Activated T-cell treated with anti-CD3 and anti-CD28 coated beads for 4 hours (primary cell): ENCODE measurements at places on chromosomes 7 and 10.
A peak's percentile ranks its signal among the peaks of the same experiment; 100 is the strongest.

GRCh38 chr10:94403380-94404213 is 1.3 kb downstream of the TBC1D12 start:
- peak; percentile 2 for DNase-seq

DNA sequence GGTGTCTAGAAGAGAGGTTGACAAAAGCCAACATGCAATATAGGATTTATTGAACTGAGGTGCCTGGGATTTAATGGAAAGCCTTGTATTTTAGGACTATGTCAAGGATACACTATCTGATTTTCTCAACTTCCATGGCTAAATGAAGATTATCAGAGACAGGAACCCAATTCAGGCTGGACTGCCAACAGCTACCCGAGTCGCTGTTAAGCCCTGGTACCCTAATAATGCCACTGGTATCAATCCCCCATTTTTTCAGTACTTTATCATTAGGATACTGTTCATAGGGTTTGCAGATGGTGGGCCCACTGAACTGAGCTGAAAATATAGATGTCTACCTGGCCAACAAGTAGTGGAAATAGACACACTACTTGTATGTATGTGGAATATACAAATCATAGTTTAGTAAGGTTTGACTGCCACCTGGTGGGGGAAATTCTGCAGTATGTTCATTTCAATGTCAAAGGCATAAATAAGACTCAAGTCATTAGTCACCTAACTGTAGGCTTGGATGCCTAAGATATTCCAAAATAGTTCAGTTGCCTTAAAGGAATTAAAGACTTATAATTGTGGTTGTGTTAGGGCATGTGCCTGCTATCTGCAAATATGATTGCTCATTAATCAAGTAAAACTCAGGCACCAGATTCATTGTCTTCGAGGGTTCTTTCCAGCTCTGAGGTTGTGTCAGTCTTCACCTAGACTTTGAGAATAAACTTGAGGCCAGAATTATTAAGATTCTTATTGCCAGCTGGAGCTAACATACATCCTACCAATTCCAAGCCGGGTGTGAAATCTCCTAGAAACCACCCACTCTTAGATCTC is 34.1 kb upstream of the NOBOX start:
- peak; percentile 7 for DNase-seq

DNA sequence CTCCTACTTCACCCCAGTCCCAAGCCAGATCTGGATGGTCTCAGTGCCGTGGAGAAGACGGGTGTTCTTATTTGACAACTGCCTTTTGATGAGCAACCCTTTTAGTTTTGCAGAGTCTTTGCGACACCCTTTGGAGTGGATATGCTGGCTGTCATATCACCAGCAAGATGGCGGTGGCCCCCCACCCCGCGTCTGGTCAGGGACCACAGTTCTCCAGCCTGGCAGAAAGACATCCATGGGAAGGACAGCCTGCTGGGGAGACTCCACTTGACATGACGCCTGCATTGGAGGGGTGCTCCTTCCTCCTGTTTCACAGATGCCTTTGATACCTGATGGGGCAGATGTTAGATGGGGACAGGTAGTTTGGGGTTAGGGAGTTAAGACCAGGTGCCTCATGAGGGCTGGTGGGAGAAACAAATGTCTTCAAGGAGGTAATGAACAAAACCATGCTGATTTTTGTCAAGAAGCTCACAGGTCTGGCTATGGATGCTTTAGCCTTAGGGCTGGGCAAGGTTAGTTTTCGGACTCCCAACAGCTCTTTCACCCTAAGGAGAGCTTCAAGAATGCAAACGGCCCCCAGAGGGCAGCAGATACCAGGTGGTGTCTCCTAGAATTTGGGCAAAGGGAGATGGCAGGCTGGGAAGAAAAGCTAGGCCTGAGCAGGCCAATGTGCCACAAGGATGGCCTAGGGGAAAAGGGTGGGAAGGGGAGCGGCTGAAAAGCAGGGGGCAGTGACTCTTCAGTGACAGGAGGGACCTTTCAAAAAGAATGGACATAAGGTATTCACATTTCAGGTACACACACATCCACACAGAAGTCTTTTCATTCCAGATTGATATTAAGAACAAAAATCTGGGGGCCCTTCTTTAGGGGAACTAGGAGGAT is 95.2 kb downstream of the CLEC2L start:
- DNase-seq: peak; percentile 24

DNA sequence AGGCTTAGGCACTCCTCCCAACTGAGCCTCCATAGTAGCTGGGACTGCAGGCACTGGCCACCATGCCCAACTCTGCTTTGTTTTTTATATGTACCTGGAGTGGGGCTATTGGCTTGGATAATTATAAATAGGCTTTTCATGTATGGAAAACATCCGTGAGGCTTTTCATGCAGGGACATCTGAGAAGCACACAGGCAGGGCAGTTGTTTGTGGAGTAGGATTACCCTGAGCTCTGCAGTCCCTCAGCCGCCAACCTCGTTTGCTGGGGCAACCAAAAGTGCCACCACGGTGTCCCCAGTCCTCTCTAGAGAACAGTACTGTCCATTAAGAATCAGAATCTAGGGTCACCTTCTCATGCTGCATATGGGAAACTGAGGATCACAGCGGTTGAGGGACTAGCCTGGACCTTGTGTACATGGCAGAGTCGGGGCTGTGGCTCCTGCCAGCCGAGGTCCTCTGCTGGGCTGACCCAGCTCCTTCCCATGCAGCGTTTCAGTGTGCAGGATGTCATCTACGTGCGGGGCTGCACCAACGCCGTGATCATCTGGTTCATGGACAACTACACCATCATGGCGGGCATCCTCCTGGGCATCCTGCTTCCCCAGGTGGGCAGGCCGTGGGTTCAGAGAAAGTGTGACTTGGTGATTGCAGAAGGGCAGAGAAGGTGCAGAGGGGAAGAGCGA is 54.5 kb downstream of the TSPAN15 start:
- no peak for DNase-seq

DNA sequence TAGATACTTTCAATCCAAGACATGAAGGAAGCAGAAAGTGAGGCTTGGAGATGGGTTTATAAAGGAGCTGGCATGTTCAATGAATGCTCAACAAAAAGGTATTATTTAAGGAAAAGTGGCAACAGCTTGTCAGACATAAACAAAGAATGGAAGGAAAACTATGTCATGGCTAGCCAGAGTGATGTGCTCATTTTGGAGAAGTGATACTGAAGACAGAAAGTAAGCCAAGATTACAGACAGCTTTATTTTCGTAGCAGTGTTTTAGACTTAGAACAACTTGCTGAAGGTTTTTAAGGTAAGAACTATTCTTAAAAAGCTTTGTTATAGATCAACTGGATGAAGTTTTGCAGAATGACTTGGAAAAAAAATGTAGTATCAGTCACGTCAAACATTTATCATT is 160.5 kb upstream of the FERD3L start:
- no peak for DNase-seq

- DNase-seq: no peak
Measured at GRCh38 chr7:24843821-24844434, 86.7 kb upstream of the GSDME start.

- no peak for DNase-seq
Measured at GRCh38 chr7:74302745-74303221, 13.6 kb downstream of the CLIP2 start.

GRCh38 chr7:84948634-84949033 is 238.2 kb downstream of the SEMA3D start:
- DNase-seq: no peak

DNA sequence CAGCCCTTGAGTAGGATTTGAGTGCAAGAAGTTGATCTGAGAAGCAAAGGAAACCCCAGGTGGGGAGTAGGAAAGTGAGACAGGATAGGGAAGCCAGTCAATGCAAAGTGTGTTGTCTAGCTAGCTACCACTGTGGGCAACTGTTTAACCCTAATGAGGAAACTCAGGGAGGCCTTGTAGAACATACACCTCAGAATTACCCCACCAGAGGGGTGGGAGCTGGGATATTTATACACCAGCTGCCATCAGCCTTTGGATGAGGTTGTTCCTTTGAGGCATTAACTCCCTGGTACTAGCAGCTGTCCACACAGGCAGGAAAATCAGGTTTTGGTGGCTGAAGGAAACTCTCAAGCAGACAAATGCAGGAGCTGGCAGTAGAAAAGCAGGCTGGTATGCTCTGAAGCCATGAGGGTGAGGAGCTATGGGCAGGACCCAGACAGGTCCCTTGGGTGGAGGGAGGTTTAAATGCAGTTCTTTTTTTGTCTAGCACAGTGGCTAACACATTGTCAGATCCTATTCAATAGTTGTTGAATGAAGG is 60.1 kb upstream of the ARID5B start:
- no peak for DNase-seq

GRCh38 chr7:128203047-128203491 is 38.0 kb upstream of the LEP start:
- DNase-seq: no peak

GRCh38 chr7:132261327-132262159 is 314.7 kb downstream of the PLXNA4 start:
- DNase-seq: no peak

- no peak for DNase-seq
Measured at GRCh38 chr10:482848-483247, 206.6 kb downstream of the DIP2C start.

- DNase-seq: no peak
Measured at GRCh38 chr10:7085913-7086589, 324.8 kb downstream of the SFMBT2 start.

DNA sequence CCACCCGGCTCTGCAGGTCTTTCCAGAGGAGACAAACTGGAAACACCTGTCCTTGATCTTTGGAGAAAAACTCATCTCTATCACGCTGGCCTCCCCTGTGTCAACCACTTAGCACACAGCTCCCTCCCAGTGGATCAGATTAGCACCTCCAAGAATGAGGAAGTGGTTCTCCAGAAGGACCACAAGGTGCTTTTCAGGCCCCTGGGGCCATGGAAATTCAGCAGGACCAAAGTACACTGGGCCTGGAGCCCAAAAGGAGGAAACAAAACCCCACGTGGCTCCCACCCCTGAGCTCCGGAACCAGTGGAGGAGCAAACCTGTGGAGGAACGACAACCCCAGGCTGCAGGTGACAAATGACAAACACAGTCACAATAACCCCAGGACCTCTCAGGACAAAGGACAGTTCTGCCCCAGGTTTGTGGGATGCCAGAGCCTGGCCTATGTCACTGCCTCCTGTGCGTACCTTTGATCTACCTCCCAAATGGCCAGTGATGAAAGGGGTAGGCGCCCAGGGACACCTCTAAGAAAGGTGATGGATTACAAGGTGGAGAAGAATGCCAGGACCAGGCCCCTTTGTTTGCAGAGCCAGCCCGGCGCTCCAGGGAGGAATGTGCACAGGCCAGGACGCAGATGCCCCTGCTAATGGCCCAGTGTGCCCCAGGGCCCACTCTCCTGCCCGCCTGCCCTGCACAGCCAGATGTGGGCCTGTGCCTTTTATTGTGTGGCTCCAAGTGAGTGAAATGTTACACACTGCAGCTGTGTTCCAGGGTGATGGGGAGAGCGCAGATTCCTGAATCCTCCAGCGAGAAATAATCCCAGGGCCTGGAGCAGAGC is 5.7 kb downstream of the TNS3 start:
- no peak for DNase-seq

DNA sequence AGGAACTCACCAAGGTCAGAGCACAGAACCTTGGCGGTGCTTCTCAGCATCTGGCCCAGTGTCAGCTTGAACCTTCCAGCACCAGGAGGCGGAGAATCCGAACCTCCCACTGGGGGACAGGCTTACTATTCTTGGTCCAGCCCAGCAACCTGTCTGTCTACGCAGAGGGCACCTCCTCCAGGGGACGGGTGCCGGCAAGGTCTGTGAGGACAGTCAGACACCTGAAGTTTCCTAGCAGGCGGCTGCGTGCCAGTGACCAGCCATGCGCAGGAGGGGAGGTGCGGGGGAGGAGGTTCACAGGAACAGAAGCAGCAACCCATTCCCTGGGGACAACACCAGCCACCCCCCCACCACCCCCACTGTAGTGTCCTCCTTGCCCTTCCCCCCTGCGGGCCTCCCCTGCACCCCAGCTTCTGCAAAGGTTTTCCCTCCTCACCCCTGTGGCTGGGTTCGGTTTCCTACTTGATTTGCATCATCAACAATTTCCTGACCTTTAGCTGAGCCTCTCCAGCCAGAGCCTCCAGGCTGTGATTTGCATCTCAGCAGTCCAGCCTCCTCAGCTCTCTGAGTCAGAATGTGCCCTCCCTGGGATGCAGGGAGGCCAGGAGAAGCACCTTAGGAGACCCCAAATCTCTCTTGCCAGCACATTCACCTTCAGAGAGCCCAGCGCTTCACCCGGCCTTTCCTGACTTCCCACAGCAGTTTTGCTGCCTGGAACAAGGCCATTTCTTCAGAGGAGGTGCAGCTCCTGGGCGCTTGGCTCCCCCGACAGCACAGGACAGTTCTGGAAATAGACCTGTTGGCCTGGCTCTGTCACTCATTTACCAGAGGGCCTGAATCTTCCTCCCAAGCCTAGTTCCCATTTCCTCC is 107.5 kb upstream of the NPS start:
- DNase-seq: no peak

DNA sequence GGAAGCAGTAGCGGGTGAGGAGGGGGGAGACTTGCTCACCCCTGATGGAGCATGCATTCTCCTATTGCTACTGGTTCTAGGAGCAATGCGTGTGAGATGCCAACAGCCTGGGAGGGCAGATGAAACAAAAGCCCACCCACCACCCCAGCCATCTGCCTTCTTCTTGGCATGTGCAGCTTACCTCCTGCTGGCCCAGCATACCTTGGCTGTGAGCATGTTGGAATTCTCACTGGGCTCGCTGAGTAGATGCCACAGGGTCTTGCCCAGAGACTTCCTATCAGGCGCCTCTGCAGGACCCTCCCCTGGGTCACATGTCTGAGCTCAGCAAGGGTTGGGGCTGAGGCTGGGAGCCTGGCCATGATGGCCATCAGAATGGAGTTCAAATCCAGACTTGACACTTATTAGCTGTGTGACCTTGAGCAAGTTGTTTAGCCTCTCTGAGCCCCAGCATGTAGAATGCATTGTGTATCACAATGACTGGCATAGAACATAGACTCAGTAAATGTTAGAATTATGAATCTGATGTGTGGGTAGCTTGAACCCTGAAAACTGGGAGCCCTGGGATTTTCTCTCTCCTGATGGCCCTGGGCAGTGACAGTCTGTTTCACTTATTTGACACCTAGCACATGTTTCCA is 38.2 kb downstream of the CDH23 start:
- no peak for DNase-seq
